ENCODE measurements at places on chromosomes 16 and 17.

DNA sequence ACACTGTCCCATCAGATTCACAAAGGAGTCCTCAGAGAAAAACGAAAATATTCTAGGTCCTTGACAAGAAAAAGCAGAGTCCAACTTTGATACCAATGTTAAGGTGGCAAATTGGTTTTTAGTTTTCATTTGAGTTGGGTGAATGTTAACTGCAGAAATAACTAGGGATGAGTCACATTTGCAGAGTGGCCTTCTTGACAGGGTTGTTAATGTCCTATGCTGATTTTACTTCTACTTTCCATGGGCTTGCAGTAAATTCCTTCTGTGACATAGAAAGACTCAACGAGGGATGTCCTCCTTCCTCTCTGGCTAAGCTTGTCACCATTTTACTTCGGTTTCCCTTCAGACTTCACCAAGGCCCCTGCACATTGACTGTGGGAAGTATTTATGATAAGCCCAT, 47.2 kb upstream of the ICAM2 start:
- DNase-seq: no peak

DNA sequence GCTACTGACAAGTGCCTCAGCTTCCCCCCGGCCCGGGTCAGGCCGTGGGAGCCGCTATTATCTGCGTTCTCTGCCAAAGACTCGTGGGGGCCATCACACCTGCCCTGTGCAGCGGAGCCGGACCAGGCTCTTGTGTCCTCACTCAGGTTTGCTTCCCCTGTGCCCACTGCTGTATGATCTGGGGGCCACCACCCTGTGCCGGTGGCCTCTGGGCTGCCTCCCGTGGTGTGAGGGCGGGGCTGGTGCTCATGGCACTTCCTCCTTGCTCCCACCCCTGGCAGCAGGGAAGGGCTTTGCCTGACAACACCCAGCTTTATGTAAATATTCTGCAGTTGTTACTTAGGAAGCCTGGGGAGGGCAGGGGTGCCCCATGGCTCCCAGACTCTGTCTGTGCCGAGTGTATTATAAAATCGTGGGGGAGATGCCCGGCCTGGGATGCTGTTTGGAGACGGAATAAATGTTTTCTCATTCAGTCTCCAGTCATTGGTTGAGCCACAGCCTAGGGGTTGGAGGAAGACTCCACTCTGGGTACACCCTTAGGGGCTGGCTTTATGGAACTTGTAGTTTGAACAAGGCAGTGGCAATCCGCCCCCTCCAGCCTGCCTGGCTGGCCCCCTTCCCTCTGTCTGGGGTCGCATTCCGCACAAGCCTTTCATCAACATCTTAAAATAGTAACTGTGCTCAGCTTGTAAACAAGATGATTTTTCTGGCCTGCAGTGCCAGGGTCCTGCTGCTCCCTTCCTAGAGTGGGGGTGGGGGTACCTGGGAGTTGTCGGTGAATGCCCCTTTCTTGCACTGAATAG, 4.1 kb downstream of the SYNGR2 start:
- no peak for DNase-seq

DNA sequence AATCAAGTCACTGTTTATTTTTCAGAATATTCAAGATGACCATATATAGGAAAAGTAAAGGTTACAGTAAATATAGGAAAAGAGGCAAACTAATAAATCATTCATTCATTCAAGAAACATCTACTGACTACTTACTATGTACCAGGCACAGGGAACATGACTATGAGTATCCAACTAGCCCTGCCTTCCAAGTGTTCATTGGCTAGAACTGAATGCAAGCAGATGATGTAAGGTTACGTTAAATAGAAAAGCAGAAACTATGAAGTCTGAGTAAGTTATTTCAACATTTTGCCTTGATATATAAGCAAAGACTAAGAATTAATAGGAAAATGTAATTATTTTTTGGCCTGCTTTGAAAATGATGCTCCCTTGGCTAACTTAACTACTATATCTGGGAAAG, 36.7 kb downstream of the SPAG9 start:
- no peak for DNase-seq

GRCh38 chr17:1398931-1399678, 917 bp downstream of the YWHAE start:
- peak; percentile 45 for DNase-seq

- peak; percentile 80 for DNase-seq
Observed at GRCh38 chr16:30775392-30776188, 11.4 kb downstream of the ZNF629 start.

- no peak for DNase-seq
Observed at GRCh38 chr16:64162613-64163375, 959.1 kb downstream of the CDH11 start.

DNA sequence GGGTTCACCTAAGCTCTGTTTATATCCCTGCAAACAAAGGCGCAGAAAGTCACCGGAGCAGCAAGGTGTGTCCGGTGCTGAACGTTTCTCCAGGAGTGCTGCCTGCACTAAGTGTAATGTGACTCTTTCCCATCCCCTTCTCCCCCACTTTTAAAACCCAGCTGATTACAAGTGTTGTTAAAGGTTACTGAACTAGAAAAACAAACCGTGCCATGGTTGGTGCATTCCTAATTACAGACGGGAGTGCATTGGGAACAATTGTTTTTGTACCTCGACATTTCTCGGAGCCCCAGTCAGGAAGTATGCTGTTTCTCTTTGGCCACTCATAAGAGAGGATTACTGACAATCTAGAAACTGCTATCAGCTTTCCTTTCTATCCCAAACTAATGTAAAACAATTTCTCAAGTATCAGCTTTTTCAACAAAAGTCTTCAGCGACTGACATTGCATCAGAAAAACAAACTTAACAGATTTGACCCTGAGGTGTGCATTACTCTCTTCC, 441.0 kb upstream of the SALL1 start:
- no peak for DNase-seq

GRCh38 chr16:50547340-50548124, 664 bp upstream of the NKD1 start:
- DNase-seq: peak; percentile 72

- no peak for DNase-seq
Observed at GRCh38 chr16:64153718-64154117, 968.1 kb downstream of the CDH11 start.

GRCh38 chr16:57366544-57367040, 5.7 kb upstream of the CX3CL1 start:
- DNase-seq: no peak

DNA sequence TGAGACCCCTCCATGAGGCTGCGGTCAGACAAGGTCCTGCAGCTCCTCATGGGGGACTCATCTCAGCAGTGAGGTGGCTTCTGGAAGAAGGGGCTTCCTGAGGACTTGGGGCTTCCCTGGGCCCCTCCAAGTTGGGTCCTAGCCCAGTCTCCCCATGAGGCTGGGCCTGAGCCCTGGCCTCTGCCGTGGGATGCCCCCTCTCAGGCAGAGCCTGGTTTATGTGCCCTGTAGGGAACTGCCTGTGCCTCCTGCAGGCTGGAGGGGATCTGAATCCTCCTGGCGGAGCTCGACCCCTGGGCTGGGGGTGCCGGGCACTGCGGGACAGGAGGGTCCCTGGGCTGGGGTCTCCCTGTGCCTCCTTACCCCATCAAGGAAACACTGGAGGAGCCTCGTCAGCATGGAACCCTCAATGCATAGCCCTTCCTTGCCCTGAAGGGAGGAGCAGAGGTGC, 45.8 kb downstream of the TNFRSF13B start:
- no peak for DNase-seq

DNA sequence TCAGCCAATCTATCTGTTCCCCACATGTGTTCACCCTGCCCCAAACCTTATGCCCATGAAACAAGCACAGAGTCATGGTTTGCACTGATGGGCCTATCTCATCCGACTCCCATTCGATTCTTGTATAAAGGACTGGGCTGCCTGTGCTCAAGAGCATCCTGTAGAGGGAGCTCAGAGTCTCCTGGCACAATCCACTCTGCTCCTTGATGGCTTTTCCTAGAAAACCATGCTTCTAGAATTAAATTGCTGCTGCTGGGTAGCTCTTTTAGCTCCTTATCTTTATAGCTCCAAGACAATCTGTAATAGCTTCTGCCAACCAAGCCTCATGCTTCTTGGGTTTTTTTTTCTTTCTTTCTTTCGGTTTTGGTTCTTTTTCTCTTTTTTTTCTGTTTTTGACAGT, 9.7 kb downstream of the ZNF19 start:
- DNase-seq: no peak

DNA sequence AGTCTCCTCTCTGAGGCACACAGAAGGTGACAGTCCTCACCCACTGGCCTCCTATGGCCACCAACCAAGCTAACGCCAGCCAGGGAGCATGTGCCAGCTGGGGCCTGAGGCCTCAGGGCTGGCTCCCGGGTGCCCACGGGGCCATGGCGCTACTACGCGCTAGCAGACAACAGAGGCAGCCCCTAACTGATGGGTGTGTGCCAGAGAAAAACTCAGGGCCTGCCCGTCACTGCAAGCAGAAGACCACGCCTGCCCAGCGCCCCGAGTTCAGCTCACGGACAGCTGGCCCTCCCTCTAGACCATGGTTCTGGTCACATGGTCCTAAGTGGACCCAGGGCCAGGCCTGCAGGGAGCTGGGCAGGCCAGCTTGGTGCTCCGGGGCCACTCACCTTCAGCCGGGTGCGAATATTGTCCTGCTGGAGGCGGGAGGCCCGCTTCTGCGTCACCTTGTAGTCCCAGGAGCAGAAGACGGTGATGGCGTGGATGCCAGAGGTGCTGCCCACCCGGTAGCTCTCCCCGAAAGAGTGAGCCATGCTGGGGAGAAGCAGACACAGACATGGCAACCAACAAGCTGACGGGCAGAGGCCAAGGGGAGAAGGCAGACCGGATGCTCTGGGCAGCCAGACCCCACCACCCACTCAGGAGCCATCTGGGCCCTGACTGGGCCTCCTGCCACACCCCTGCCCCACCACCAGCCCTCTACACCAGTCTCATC, 6.2 kb downstream of the TMC6 start:
- DNase-seq: peak; percentile 25

- DNase-seq: no peak
Observed at GRCh38 chr17:50631908-50632571, 2.6 kb upstream of the ABCC3 start.

DNA sequence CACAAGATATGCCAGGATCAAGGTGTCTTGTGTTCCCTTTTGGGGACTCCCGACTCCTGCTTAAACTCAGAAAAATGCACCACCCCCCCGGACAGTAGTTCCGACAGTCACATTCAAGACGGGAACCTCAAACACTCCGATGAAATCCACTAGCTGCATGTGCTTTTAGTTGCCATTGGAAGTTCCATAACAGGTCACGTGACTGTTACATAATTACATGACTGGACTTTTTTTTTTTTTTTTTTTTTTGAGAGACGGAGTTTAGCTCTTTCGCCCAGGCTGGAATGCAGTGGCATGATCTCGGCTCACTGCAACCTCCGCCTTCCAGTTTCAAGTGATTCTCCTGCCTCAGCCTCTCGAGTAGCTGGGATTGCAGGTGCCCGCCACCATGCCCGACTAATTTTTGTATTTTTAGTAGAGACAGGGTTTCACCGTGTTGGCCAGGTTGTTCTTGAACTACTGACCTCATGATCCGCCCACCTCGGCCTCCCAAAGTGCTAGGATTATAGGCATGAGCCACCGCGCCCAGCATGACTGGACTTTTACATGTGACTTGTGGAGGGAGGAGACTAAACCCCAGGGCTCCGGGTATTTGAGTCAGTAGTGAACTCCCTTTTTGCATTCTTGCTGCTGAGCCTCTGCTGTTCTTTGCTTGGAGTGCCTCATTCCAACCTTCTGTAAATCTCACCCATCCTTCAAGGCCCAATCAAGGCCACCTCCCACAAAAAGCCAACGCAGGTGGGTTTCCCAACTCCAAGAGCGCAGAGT, 1.6 kb downstream of the SIRT7 start:
- DNase-seq: no peak

DNA sequence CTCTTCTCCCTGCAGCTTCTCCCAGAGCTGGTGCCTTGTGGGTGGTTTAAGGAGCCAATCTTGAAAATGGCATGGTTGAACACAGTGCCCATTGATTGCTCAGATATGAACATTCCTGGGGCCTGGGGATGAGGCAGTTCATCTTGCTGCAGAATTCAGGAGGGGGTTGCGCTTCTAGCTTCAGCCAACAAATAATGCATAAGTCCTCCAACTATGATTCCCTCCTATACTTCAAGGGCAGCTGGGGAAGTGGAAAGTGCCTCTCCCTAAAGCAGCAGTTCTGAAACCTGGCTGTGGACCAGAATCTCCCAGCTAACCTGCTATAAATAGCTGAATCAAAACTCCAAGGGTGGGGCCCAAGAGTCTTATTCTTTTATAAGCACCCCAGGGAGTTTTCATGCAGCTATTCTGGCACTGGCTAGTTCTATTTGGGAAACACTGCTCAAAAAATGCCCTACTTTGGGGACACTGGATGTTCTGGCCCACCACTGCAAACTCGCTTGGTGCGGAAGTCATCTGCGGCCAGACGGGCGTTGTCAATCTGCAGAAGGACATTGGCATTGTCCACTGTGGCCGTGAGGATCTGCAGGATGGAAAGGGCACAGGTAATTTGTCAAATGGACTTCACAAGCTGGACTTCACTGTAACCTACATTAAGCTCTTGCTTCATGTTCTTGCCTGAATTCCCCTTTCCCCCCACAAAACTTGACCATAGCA, 130.3 kb downstream of the CCDC144A start:
- no peak for DNase-seq

DNA sequence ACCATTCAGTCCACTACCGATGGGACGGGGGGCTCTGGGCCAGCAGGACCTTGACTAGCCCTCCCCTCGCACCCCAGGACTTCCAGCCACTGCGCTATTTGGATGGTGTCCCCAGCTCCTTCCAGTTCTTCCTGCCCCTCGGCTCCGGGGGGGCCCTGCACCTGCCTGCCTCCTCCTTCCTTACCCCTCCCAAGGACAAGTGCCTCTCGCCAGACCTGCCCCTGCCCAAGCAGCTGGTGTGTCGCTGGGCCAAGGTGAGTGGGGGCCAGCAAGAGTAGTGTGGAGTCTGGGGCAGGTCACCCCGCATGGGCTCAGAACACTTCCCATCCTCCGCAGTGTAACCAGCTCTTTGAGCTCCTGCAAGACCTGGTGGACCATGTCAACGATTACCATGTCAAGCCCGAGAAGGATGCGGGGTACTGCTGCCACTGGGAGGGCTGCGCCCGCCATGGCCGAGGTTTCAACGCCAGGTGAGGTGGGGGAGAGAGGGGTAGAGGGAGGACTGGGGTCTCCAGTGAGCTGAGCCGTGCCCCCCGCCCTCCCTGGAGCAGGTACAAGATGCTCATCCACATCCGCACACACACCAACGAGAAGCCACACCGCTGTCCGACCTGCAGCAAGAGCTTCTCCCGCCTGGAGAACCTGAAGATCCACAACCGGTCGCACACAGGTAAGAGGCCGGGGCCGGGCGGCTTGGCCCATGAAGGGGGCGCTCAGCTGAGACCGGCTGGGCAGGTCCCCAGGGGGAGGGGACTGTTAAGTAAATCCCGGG, 16.2 kb downstream of the PAM16 start:
- DNase-seq: no peak
